ENCODE measurements at places on chromosomes 7 and 10. TPM values are rescaled to one million over a fixed set of nuclear protein-coding genes. Genes with fewer than 3 reads are reported as not detected.

Gene MMRN2
- total RNA-seq, result 94.8 TPM

Gene PIK3CG
- 8.7 TPM for total RNA-seq

Gene PPP1R17
- not detected for total RNA-seq

GRCh38 chr7:95904099-95904498, 131.7 kb downstream of the DYNC1I1 start:
- no peak overlapping the region for H3K4me3 ChIP-seq
- no peaks in the 10 kb centered on the region for H3K27me3 ChIP-seq
- H3K4me1 ChIP-seq, result no peaks in the 10 kb centered on the region
- H3K27ac ChIP-seq, result no peak overlapping the region
- no peaks in the 10 kb centered on the region for H3K36me3 ChIP-seq

DNA sequence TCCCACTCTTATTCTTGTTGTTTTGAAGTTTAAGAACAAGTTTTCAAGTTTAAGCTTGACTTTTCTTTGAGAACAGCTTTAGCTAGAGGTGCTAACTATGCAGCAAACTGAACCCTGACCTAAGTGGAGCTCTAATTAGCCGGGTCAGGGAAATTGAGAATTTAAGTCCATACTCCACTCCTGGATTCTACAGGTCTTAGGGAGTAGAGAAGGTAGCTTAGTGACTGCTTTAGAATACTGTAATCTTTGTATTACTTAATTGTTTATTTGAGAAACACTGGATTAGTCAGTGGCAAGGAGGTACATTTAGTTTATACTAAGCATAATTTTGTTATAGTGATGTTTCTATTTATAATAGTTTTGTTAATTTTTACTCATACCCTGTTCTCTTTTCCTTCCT, 74.6 kb upstream of the STRIP2 start:
- H3K27me3 ChIP-seq, result no peaks in the 10 kb centered on the region
- H3K4me3 ChIP-seq, result no peak overlapping the region
- no peaks in the 10 kb centered on the region for H3K4me1 ChIP-seq
- no peak for DNase-seq
- H3K36me3 ChIP-seq, result no peaks in the 10 kb centered on the region

Gene HGF
- 2.6 TPM for total RNA-seq

- no peaks in the 10 kb centered on the region for H3K4me1 ChIP-seq
- no peak overlapping the region for H3K27ac ChIP-seq
- no peak for DNase-seq
- no peaks in the 10 kb centered on the region for H3K36me3 ChIP-seq
- H3K4me3 ChIP-seq, result no peak overlapping the region
Measured at GRCh38 chr7:70506434-70506833, 625.5 kb upstream of the GALNT17 start.

Gene ELFN1
- total RNA-seq, result 6.0 TPM

- H3K36me3 ChIP-seq, result no peaks in the 10 kb centered on the region
- H3K27me3 ChIP-seq, result no peaks in the 10 kb centered on the region
- H3K27ac ChIP-seq, result no peak overlapping the region
Measured at GRCh38 chr10:118953598-118954393, 75.7 kb upstream of the NANOS1 start.

- no peaks in the 10 kb centered on the region for H3K4me1 ChIP-seq
- no peak overlapping the region for H3K27ac ChIP-seq
- no peaks in the 10 kb centered on the region for H3K36me3 ChIP-seq
Measured at GRCh38 chr10:35523670-35524225, 81.4 kb upstream of the GJD4 start.

GRCh38 chr10:59678884-59679301, 30.8 kb downstream of the SLC16A9 start:
- DNase-seq, result no peak
- H3K36me3 ChIP-seq, result no peaks in the 10 kb centered on the region
- no peaks in the 10 kb centered on the region for H3K27me3 ChIP-seq
- peaks cover 9% of the 10 kb centered on the region for H3K4me1 ChIP-seq
- H3K4me3 ChIP-seq, result no peak overlapping the region

Gene DLD
- total RNA-seq, result 67.6 TPM

Gene PODXL
- total RNA-seq, result 135 TPM

DNA sequence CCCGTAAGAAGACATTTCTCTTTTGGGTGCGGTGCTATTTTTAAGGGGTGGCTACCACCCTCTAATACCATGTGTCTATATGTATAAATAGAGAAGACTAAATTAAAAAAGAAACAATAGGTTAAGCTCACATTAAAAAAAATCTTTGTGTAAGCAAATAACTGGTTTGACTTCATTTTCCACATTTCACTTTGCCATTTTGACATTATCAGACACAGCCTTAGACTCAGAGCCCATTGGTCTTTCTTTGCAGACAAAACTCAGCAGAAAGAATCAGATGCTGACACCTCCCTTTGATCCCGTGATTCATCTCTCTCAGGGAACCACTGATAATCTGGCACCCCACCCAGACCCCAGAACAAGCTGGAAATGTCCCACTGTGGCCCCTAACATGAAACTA, 74.5 kb downstream of the EMX2 start:
- DNase-seq, result no peak
- no peak overlapping the region for H3K4me3 ChIP-seq
- H3K27ac ChIP-seq, result no peak overlapping the region
- no peaks in the 10 kb centered on the region for H3K4me1 ChIP-seq
- no peaks in the 10 kb centered on the region for H3K36me3 ChIP-seq

Gene LRRC18
- not detected for total RNA-seq

Gene MBL2
- total RNA-seq, result not detected

DNA sequence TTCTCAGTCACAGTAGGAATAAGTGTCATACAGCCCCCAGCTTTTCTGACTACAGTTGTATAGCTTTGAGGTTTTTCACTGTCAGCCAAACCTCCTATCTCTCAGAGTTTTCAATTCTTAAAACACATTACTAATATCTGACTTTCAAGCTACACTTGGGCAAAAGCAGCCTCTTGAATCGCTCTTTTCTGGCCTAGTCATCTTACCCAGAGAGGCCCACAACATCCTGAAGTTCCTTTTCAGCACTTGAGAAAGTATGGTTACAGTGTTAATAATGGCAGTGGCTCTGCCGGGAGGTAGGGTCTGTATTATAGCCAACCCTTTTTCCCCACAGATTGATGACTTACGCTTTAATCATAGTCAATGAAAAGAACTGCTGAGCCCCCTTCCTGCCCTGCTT, 181.0 kb downstream of the LRRC4 start:
- H3K27me3 ChIP-seq, result no peaks in the 10 kb centered on the region
- H3K27ac ChIP-seq, result no peak overlapping the region
- no peak for DNase-seq
- H3K36me3 ChIP-seq, result no peaks in the 10 kb centered on the region
- H3K4me3 ChIP-seq, result no peak overlapping the region

DNA sequence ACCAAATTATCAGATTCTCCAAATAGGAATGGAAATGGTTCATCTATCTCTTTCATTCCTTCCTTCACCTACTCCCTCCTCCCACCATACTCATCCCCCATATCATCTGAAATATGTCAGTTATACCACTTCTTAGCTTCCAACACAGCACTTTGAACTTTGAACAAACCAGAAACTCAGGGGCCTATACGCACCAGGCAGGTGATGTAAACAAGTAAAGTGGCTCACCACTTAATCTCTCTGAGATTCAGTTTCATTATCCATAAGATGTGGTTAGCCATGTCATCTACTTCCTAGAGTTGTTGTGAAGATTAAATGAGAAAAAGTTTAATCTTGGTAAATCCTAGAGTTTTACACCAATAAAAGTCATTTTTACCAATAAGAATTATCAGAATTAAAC, 65.9 kb upstream of the LRRN3 start:
- no peaks in the 10 kb centered on the region for H3K36me3 ChIP-seq
- DNase-seq, result no peak
- H3K4me1 ChIP-seq, result no peaks in the 10 kb centered on the region
- no peaks in the 10 kb centered on the region for H3K27me3 ChIP-seq
- no peak overlapping the region for H3K4me3 ChIP-seq

Gene EBF3
- 9.9 TPM for total RNA-seq

Gene MEOX2
- 1.8 TPM for total RNA-seq

Gene TUBAL3
- total RNA-seq, result not detected

Gene SPDYE2
- not detected for total RNA-seq

Gene THAP5
- total RNA-seq, result 21.0 TPM

Gene HMX3
- total RNA-seq, result not detected

Gene KLLN
- not detected for total RNA-seq

DNA sequence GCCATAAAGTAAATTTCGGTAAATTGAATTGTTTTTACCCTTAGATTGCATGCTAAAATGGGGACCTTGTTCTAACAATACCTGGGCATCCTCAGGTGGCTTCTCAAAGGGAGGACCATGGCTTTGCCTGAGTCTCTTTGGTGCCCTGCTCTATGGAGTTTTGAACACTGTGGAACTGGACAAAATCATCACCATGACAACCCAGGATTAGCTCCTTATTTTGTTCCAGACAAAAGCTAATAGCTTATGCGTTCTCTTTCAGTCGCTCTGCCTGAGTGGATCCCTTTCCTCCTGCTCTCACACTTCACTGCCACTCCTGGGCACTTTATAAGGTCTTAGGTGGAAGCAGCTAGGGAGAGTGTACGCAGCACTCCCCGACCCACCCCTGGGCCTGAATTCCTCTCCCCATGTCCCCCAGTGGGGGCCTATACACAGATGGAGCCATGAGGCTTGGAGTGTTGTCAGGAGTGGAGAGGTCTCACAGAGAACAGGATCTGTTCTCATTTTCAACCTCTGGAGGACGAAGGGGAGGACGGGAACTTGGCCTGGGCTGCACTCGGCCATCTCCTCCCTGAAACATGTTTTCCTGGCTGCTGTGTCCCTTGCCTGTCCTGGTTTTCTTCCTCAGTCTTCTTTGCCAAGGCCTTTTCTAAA, 19.0 kb downstream of the ADCYAP1R1 start:
- no peak overlapping the region for H3K4me3 ChIP-seq
- no peak for DNase-seq
- H3K27me3 ChIP-seq, result no peaks in the 10 kb centered on the region
- no peaks in the 10 kb centered on the region for H3K36me3 ChIP-seq

GRCh38 chr10:810351-810846, 120.9 kb upstream of the DIP2C start:
- no peak overlapping the region for H3K27ac ChIP-seq
- no peak for DNase-seq
- no peaks in the 10 kb centered on the region for H3K36me3 ChIP-seq
- no peak overlapping the region for H3K4me3 ChIP-seq
- H3K4me1 ChIP-seq, result no peaks in the 10 kb centered on the region

Gene CTAGE4
- total RNA-seq, result not detected

- H3K27me3 ChIP-seq, result no peaks in the 10 kb centered on the region
- DNase-seq, result no peak
- no peak overlapping the region for H3K27ac ChIP-seq
- H3K4me3 ChIP-seq, result no peak overlapping the region
Measured at GRCh38 chr10:66572700-66573099, 353.1 kb upstream of the LRRTM3 start.

GRCh38 chr10:12055732-12056131, 13.0 kb upstream of the DHTKD1 start:
- H3K4me3 ChIP-seq, result no peak overlapping the region
- no peak for DNase-seq
- H3K27me3 ChIP-seq, result no peaks in the 10 kb centered on the region
- no peaks in the 10 kb centered on the region for H3K36me3 ChIP-seq
- no peak overlapping the region for H3K27ac ChIP-seq

Gene SPDYE9
- total RNA-seq, result 0.14 TPM

GRCh38 chr7:40474790-40475680, 340.2 kb downstream of the SUGCT start:
- no peak overlapping the region for H3K4me3 ChIP-seq
- no peak overlapping the region for H3K27ac ChIP-seq
- no peak for DNase-seq
- no peaks in the 10 kb centered on the region for H3K36me3 ChIP-seq
- no peaks in the 10 kb centered on the region for H3K27me3 ChIP-seq

- H3K4me1 ChIP-seq, result no peaks in the 10 kb centered on the region
- H3K4me3 ChIP-seq, result no peak overlapping the region
- H3K36me3 ChIP-seq, result no peaks in the 10 kb centered on the region
- no peaks in the 10 kb centered on the region for H3K27me3 ChIP-seq
- DNase-seq, result no peak
Measured at GRCh38 chr7:51129527-51130472, 186.8 kb downstream of the COBL start.

Gene TRIL
- 12.8 TPM for total RNA-seq

GRCh38 chr7:106064771-106065574, 47.1 kb downstream of the SYPL1 start:
- peak overlapping the region; percentile 2 for H3K4me3 ChIP-seq
- H3K27me3 ChIP-seq, result no peaks in the 10 kb centered on the region
- H3K27ac ChIP-seq, result peak overlapping the region; percentile 75
- H3K4me1 ChIP-seq, result no peaks in the 10 kb centered on the region
- DNase-seq, result peak; percentile 92

- no peaks in the 10 kb centered on the region for H3K27me3 ChIP-seq
- H3K4me3 ChIP-seq, result no peak overlapping the region
- peaks cover 29% of the 10 kb centered on the region for H3K4me1 ChIP-seq
- no peaks in the 10 kb centered on the region for H3K36me3 ChIP-seq
- H3K27ac ChIP-seq, result peak overlapping the region; percentile 42
- DNase-seq, result peak; percentile 67
Measured at GRCh38 chr10:72328045-72328828, 26.5 kb downstream of the DNAJB12 start.

GRCh38 chr7:126535176-126535575, 717.6 kb downstream of the GRM8 start:
- H3K27ac ChIP-seq, result no peak overlapping the region
- H3K36me3 ChIP-seq, result no peaks in the 10 kb centered on the region
- H3K27me3 ChIP-seq, result no peaks in the 10 kb centered on the region

GRCh38 chr7:112411186-112411795, 39.0 kb upstream of the IFRD1 start:
- no peak for DNase-seq
- no peaks in the 10 kb centered on the region for H3K27me3 ChIP-seq
- no peak overlapping the region for H3K27ac ChIP-seq
- H3K4me1 ChIP-seq, result no peaks in the 10 kb centered on the region
- no peak overlapping the region for H3K4me3 ChIP-seq

DNA sequence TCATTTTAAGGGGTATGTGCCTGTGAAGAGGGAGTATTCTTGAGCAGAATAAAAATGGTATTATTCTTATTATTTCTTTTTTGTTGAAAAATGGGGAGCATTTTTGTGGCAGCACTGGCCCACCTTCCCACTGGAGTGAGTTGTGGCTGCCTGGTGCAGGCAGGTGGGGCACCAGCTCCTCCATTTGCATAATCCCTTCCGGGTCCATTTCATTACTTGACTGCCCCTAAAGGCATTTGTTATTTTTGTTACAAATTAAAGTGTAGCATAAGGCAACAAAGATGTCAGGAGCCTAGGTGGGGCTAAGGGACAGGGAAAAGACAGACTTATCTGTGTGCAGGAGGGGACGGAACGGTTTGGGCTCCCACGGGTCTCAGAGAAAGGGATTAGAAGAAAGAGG, 26.8 kb downstream of the GOLGA7B start:
- no peaks in the 10 kb centered on the region for H3K27me3 ChIP-seq
- no peak for DNase-seq
- H3K4me3 ChIP-seq, result no peak overlapping the region
- no peaks in the 10 kb centered on the region for H3K4me1 ChIP-seq
- no peak overlapping the region for H3K27ac ChIP-seq

GRCh38 chr7:126776498-126776897, 476.2 kb downstream of the GRM8 start:
- H3K4me1 ChIP-seq, result no peaks in the 10 kb centered on the region
- DNase-seq, result no peak
- no peak overlapping the region for H3K4me3 ChIP-seq

Gene CYP3A4
- total RNA-seq, result not detected

- H3K27ac ChIP-seq, result no peak overlapping the region
- H3K36me3 ChIP-seq, result no peaks in the 10 kb centered on the region
- H3K4me1 ChIP-seq, result no peaks in the 10 kb centered on the region
Measured at GRCh38 chr10:89007129-89007893, 16.7 kb downstream of the FAS start.

Gene AEBP1
- 395 TPM for total RNA-seq

- DNase-seq, result no peak
- no peaks in the 10 kb centered on the region for H3K4me1 ChIP-seq
- H3K4me3 ChIP-seq, result no peak overlapping the region
- no peaks in the 10 kb centered on the region for H3K27me3 ChIP-seq
- H3K27ac ChIP-seq, result no peak overlapping the region
Measured at GRCh38 chr10:104054430-104054829, 31.2 kb downstream of the COL17A1 start.
